ENCODE measurements at places on chromosomes 13 and 19. TPM values are rescaled to one million over a fixed set of nuclear protein-coding genes. Genes with fewer than 3 reads are reported as not detected.

- H3K4me1 ChIP-seq, result peaks cover 2% of the 10 kb centered on the region
- H3K36me3 ChIP-seq, result no peaks in the 10 kb centered on the region
- DNase-seq, result no peak
- peaks cover 19% of the 10 kb centered on the region for H3K27me3 ChIP-seq
- H3K27ac ChIP-seq, result no peak overlapping the region
Observed at GRCh38 chr19:5345895-5346386, 5.3 kb upstream of the PTPRS start.

DNA sequence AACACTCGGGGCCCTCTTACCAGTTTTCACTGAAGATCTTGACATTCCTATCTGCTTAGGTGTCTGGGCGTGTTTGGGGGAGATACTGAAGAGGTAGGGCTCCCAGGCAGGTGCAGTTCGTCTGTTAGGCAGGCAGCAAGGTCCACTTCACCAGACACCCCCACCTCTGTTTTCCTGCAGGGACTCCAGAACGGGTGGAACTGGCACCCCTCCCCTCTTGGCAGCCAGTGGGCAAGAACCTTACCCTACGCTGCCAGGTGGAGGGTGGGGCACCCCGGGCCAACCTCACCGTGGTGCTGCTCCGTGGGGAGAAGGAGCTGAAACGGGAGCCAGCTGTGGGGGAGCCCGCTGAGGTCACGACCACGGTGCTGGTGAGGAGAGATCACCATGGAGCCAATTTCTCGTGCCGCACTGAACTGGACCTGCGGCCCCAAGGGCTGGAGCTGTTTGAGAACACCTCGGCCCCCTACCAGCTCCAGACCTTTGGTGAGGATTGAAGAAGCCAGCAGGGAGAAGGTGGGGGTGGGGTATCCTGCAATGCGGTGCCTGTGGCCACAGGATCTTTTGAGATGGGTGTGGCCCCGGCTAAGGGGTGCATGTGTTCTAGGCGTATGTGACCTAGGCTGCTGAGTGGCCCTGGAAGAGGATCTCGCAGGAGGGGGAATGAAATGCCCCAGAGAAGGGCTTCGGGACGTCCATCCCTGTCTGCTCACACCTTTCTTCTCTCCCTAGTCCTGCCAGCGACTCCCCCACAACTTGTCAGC is 3.3 kb upstream of the ICAM4 start:
- peaks cover 41% of the 10 kb centered on the region for H3K4me1 ChIP-seq
- H3K27me3 ChIP-seq, result peaks cover 2% of the 10 kb centered on the region
- H3K4me3 ChIP-seq, result no peak overlapping the region

DNA sequence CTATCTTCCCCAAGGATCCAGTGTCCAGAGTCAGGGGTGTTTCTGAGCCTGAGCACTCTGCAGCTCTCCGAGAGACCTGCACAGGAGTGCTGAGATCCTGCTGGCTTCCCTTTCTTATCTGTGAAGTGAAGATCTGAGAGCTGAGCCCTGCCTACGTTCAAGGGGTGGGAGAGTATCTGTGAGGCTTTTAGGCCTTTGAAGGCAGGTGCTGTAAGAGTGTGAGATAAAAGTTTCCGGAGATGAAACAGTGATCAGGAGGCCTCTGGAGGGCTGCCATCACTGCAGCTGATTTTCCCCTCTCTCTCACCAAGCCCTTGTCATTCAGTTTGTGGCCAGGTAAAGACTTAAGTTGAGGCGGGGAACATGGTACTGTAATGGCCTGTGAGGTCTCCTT is 83.1 kb downstream of the AKAP11 start:
- H3K4me1 ChIP-seq, result peaks cover 58% of the 10 kb centered on the region
- H3K27ac ChIP-seq, result peak overlapping the region; percentile 100
- DNase-seq, result peak; percentile 50
- no peaks in the 10 kb centered on the region for H3K27me3 ChIP-seq

GRCh38 chr13:44293908-44294735 is 79.5 kb upstream of the SERP2 start:
- H3K27ac ChIP-seq, result no peak overlapping the region
- H3K4me3 ChIP-seq, result no peak overlapping the region
- H3K4me1 ChIP-seq, result peaks cover 10% of the 10 kb centered on the region
- DNase-seq, result no peak
- H3K36me3 ChIP-seq, result no peaks in the 10 kb centered on the region

DNA sequence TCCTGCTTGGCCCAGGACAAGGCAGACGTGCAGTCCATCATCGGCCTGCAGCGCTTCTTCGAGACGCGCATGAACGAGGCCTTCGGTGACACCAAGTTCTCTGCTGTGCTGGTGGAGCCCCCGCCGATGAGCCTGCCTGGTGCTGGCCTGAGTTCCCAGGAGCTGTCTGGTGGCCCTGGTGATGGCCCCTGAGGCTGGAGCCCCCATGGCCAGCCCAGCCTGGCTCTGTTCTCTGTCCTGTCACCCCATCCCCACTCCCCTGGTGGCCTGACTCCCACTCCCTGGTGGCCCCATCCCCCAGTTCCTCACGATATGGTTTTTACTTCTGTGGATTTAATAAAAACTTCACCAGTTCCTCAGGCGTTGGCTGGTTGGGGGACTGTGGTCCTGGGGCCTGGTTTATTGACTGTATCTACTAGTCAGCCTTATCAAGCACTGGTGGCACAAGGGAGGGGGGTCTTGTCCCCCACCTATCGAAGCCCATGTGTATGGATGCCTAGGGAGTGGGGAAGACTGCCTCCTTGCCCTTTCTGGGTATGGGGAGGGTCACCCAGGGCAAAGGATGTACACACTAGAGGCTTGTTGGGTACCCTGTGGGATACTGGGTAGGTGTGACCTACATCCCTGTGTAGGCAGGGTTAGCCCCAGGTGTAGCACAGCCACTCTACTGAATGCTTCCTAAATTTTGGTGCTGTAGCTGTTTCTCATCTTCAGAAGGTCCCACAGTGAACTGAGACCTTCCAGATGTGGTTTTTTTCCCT is 4.4 kb downstream of the CHMP2A start:
- H3K4me1 ChIP-seq, result peaks cover 32% of the 10 kb centered on the region
- no peaks in the 10 kb centered on the region for H3K27me3 ChIP-seq
- H3K36me3 ChIP-seq, result peaks cover 90% of the 10 kb centered on the region

GRCh38 chr13:79445968-79446645 is 34.8 kb upstream of the NDFIP2 start:
- peak overlapping the region; percentile 4 for H3K4me3 ChIP-seq
- H3K27me3 ChIP-seq, result no peaks in the 10 kb centered on the region
- H3K4me1 ChIP-seq, result peaks cover 56% of the 10 kb centered on the region

DNA sequence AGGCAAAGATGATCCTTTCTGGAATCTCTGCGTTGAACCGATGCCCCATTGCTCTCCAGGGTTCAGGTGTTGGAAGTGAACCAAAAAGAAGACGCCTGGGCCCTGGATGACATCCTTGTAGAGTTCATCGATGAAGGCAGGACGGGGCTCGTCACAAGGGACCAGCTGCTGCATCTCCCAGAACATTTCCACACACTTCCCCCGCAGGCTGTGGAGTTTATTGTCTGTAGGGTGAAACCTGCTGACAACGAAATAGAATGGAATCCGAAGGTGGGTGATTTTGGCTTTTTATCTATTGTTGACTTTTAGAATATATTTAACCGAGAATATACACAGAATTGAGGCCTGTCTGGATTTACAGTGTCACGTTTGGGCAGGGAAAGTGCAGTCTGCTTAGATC is 58.4 kb downstream of the SLC7A9 start:
- no peaks in the 10 kb centered on the region for H3K36me3 ChIP-seq
- peaks cover 5% of the 10 kb centered on the region for H3K4me1 ChIP-seq
- H3K27ac ChIP-seq, result no peak overlapping the region

DNA sequence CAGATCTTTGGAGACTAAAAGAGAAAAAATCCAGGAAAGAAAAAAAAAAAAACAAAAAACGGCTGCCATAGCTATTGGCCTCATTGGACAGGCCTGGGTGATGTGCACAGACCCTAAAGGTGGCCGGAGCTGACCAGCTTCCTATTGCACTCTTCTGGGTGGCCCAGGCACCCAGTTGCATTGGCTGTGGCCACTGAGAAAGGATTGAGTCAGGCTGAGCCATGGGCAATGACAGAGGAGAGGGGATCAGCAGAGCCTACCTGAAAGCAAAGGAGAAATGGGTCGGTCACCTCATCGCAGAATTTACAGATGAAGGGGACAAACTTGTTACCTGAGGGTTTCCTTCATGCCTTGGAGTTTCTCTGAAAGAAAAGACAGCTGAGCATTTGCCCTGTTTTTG is 17.3 kb downstream of the HMGB1 start:
- DNase-seq, result no peak
- H3K27ac ChIP-seq, result no peak overlapping the region
- H3K36me3 ChIP-seq, result no peaks in the 10 kb centered on the region
- peaks cover 9% of the 10 kb centered on the region for H3K27me3 ChIP-seq
- H3K4me3 ChIP-seq, result no peak overlapping the region

- H3K27me3 ChIP-seq, result no peaks in the 10 kb centered on the region
- no peaks in the 10 kb centered on the region for H3K36me3 ChIP-seq
- H3K4me3 ChIP-seq, result no peak overlapping the region
- H3K27ac ChIP-seq, result no peak overlapping the region
Observed at GRCh38 chr13:57345526-57345925, 178.5 kb downstream of the PRR20E start.

GRCh38 chr19:12287958-12288500 is 6.7 kb downstream of the ZNF44 start:
- H3K36me3 ChIP-seq, result peaks cover 76% of the 10 kb centered on the region
- H3K27ac ChIP-seq, result no peak overlapping the region
- DNase-seq, result no peak
- H3K4me3 ChIP-seq, result no peak overlapping the region
- H3K27me3 ChIP-seq, result no peaks in the 10 kb centered on the region
- peaks cover 26% of the 10 kb centered on the region for H3K4me1 ChIP-seq

DNA sequence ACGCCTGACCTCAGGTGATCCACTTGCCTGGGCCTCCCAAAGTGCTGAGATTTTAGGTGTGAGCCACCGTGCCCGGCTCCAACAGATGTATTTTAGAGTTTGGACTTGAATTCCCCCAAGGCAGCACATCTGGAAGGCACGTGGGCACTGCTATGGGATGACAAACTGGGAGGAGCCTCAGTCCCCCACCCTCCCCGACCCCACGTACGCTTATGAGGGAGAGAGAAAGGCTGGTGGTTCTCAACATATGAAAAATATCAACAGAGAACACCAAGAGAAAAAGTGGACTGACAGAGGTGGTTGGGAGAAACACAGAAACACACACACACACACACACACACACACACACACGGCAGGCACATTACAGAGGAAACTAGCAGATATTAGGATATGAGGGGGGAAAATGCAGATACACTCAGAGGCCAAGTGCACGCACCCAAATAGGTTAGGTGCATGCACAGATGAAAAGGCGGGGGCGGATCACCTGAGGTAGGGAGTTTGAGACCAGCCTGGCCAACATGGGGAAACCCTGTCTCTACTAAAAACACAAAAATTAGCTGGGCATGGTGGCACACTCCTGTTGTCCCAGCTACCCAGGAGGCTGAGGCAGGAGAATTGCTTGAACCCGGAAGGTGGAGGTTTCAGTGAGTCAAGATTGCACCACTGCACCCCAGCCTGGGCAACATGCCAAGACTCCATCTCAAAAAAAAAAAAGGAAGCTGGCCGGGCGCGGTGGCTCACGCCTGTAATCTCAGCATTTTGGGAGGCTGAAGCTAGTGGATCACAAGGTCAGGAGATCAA is 3.2 kb downstream of the STX10 start:
- no peaks in the 10 kb centered on the region for H3K27me3 ChIP-seq
- H3K4me3 ChIP-seq, result peak overlapping the region; percentile 30
- DNase-seq, result no peak

ZNF729 gene
- not detected for total RNA-seq

SCEL gene
- total RNA-seq, result not detected

ADGRE2 gene
- 2.7 TPM for total RNA-seq
